ENCODE measurements at places on chromosomes 11 and 22. TPM values are rescaled to one million over a fixed set of nuclear protein-coding genes. Genes with fewer than 3 reads are reported as not detected.
A peak's percentile ranks its signal among the peaks of the same experiment; 100 is the strongest.

Gene OR51A7
- not detected for total RNA-seq

Gene HTR3A
- not detected for total RNA-seq

- peak; percentile 98 for DNase-seq
Measured at GRCh38 chr11:11993839-11994238, 14.6 kb downstream of the DKK3 start.

- no peak for DNase-seq
Measured at GRCh38 chr11:19958204-19958603, 202.1 kb downstream of the DBX1 start.

GRCh38 chr11:70528794-70529580 lies 130.7 kb downstream of the CTTN start:
- DNase-seq: no peak

- DNase-seq: no peak
Measured at GRCh38 chr22:48717076-48717810, 1110.4 kb downstream of the BRD1 start.

Gene NOX4
- not detected for total RNA-seq

Gene SCT
- not detected for total RNA-seq

Gene MRGPRX3
- not detected for total RNA-seq

- DNase-seq: no peak
Measured at GRCh38 chr22:32245042-32245441, 10.1 kb downstream of the SLC5A4 start.

- DNase-seq: no peak
Measured at GRCh38 chr11:64712430-64713015, 10.5 kb downstream of the NRXN2 start.

GRCh38 chr11:123181075-123181474 lies 14.0 kb downstream of the CLMP start:
- DNase-seq: no peak

Gene CCDC83
- 0.05 TPM for total RNA-seq

- no peak for DNase-seq
Measured at GRCh38 chr22:27533105-27533745, 268.3 kb downstream of the MN1 start.

- peak; percentile 49 for DNase-seq
Measured at GRCh38 chr11:63609971-63610580, 4.2 kb downstream of the PLAAT3 start.

Gene OR51A4
- total RNA-seq: not detected

- DNase-seq: no peak
Measured at GRCh38 chr22:49427341-49427740, 400.3 kb downstream of the BRD1 start.

- DNase-seq: no peak
Measured at GRCh38 chr11:92794783-92795182, 174.7 kb upstream of the MTNR1B start.

GRCh38 chr22:45968003-45968650 lies 8.8 kb downstream of the WNT7B start:
- DNase-seq: peak; percentile 91

Gene C11orf91
- not detected for total RNA-seq

- peak; percentile 40 for DNase-seq
Measured at GRCh38 chr11:1652771-1653540, 23.4 kb downstream of the KRTAP5-5 start.

Gene RCN1
- 390 TPM for total RNA-seq

- no peak for DNase-seq
Measured at GRCh38 chr11:68370211-68371111, 58.1 kb downstream of the LRP5 start.

- no peak for DNase-seq
Measured at GRCh38 chr22:29702931-29703501, 16.8 kb upstream of the CABP7 start.

Gene APLNR
- not detected for total RNA-seq
